ENCODE measurements at places on chromosomes 1 and 21.
A peak's percentile ranks its signal among the peaks of the same experiment; 100 is the strongest.

GRCh38 chr1:3249631-3250501, 180.9 kb downstream of the PRDM16 start:
- DNase-seq: no peak

- no peak for DNase-seq
Measured at GRCh38 chr1:9357958-9358357, 65.3 kb downstream of the SPSB1 start.

- peak; percentile 48 for DNase-seq
Measured at GRCh38 chr1:17661546-17662157, 93.5 kb upstream of the ACTL8 start.

DNA sequence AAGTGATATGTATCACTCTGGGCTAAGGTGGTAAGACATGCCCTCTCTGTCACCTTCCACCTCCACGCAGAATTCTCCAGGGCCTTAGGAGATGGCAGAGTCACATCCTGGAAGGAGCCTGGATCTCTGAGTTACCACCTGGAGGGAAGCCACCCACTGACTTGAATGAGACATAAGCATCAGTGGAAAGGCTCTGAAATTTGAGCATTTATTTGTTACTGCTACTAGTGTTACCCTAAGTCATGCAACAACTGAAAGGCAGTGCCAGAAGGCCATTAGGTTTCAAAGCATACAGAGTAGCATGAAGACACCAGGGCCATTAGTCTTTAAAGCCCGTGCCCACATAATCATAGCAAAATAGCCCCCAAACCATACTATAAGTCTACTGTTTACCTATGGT, 230.3 kb upstream of the IRF2BP2 start:
- no peak for DNase-seq

GRCh38 chr1:155131856-155132255, 3.8 kb upstream of the SLC50A1 start:
- DNase-seq: no peak

DNA sequence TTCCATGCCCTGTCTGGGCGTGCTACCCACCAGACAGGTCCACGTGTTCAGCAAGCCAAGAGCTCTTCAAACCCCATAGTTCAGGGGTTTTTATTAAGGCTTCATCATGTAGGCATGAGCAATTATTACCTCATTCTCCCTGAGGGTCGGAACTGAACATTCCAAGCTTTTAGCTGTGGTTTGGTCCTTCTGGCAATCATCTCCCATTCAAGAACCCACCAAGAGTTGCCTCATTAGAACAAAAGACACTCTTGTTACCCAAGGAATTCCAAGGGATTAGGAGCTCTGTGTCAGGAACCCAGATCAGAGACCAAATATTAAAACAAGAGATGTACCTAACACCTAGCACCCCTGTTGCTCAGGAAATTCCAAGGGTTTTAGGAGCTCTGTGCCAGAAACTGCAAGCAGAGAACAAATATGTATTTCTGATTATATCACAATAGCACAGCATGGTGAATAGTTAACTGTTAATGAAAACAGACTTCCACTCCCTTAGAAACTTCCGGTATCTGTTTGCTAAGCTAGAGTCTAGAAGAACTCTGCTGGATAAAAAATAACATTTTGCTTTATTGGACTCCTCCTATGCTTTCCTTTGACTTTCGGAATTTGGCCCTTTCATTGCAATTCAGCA, 201.2 kb upstream of the L1TD1 start:
- peak; percentile 33 for DNase-seq

DNA sequence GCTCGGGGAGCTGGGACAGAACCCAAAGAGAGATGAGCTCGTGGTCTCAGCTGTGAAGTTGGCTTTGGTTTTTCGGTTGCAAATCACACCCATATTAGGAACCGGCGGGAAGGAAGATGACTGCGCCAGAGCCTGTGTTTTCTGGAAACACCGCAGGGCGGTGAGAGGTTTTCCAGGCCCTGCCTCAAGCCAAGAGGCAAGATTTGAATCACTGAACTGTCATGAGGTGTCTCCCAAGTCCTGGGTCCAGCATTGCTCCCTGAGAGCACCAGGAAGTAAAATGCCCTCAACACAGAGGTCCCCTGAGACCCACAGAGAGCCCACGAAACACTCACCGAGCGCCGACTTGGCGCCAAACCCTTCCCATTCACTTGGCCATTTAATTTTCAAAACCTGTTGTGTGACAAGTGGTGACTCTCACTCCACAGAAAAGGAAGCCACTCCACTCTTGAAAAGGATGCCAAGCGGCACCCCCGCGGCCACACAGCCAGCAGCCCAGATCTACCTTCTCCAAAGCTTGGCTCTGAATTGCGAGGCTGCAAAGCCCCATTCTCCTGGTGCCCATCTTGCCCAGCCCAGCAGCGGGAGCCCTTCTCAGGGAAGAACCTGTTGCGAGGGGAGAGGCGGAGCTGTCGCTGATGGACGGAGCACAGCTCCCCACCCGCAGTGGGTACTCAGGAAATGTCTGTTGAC, 99.0 kb upstream of the RUNX3 start:
- peak; percentile 14 for DNase-seq

GRCh38 chr1:54403405-54403804, 2.8 kb downstream of the SSBP3 start:
- DNase-seq: no peak

- no peak for DNase-seq
Measured at GRCh38 chr1:6207921-6208320, 2.0 kb downstream of the RNF207 start.

DNA sequence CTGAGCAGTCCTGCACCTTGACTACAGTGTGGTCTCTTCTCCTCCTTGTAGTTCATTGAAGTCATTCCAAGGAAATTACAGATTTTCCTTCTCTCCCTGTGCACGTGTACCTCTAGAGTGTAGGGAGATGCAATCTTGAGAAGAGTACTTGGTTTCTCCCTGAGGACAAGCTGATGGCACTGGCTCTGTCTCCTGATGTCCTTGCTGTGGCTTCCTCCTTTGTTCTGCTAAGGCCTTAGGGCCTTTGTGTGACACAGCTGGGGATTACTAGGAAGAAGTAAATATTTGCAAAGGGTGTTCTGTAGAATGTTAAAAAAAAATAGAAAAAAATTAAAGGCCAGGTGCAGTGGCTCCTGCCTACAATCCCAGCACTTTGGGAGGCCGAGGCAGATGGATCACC, 66.2 kb upstream of the APOBEC4 start:
- no peak for DNase-seq

GRCh38 chr1:151327903-151328674, 873 bp upstream of the PI4KB start:
- no peak for DNase-seq

DNA sequence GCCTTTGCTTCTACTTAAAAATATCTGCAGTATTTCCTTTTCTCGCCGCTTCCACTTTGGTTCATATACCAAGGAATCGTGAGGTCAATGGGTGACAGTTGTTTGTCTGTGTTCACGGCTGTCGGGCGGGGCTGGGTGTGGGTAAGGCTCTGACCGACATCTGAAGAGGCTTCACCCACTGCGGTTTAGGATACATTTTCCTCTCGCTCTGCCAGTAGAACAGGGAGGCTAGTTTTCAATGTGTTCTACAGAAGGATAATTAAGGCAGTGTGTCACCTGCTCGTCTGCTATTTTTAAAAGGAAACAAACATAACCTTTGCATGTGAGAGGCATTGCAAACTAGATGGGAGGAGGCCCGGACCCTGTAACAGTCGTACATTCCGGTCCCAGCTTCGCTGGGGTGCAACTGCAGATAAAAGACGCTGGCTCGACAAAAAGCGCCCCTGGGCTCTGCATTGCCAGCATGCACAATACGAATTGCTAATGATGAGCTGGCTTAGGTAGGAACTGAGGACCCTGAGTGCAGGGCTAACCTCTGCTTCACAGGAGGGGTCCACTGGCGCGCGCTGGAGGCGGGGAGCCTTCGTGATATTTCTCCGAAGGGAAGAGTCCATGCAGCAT, 8.5 kb upstream of the ERG start:
- DNase-seq: no peak

GRCh38 chr1:23506376-23507107, 22.6 kb upstream of the ASAP3 start:
- DNase-seq: no peak

GRCh38 chr1:17663646-17664045, 91.5 kb upstream of the ACTL8 start:
- no peak for DNase-seq

DNA sequence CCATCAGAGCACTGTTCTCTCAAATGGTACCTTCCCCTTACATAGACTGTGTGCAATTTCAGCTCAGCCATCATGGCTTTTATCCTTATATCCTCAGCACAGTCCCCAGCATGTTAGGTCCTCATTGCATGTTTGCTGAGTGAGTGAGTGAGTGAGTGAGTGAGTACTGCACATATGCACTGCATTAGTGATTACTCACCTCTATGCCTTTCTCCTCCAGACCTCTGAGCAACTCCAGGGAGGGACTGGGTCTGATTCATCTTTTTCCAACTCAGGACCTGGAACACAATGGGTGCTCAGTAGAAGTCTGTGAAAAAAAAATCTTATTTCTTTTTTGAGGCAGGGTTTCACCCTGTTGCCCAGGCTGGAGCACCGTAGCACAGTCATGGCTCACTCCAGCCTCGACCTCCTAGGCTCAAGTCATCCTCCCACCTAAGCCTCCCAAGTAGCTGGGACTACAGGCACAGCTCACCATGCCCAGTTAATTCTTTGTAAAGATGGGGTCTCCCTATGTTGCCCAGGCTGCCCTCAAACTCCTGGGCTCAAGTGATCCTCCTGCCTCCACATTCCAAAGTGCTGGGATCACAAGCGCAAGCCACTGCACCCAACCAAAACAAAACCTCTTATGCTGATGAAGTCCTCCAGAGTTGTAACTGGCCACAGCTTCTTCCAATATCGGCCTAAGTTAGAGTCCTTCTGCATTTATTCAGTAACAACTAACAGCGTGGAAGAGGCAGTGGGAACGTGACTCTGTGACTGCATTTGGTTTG, 23.7 kb downstream of the RNU5D-1 start:
- DNase-seq: peak; percentile 93

DNA sequence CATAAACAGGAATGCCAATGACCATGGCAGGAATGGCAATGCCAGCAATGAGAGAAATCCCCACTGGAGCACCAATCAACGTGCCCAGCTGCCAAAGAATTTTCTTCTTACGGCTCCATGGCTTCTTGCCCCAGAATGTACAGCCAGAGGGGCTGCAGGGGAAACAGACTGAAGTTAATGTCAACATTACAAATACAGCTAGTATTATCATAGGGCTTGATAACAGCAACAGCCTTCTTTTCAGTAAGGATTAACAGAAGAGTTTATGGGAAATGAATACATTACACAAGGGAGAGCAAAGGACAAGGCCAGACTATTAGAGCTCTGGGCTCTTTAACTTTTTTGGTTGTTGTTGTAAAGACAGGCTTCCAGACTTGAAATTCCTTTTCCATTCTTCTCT, 18.2 kb downstream of the RNF19B start:
- no peak for DNase-seq

DNA sequence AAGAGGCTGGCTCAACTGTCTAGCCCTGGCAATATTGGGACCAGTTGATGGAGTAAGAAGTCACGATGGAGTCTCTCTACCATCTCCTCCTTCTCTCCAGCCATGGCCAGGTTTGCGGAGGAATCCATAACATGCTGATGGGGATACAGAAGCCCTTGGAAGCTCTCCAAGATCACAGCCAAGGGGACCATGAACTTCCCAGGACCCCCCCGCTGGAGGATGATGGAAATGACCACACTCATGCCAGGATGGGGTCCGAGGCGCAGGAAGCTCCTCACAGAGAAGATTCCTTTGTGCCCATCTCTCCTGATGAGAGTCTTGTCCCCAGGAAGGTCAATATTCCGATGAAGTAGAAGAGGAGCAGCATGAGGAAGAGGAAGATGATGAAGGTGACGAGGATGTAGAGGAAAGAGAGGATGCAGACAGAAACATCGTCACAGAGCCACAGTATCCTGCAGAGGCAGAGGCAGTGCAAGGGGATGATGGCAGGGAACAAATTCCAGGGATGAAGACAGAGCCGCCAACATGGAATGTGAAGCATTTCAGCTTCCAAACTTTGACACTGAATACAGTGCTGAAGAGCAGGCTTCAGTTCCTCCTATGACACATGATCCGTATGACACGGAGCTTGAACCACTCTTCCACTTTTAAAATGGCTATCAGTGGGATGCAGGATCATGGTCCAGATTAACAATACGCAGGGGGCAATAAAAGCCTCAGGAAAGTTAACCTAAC, 57.9 kb upstream of the EDN2 start:
- peak; percentile 20 for DNase-seq

DNA sequence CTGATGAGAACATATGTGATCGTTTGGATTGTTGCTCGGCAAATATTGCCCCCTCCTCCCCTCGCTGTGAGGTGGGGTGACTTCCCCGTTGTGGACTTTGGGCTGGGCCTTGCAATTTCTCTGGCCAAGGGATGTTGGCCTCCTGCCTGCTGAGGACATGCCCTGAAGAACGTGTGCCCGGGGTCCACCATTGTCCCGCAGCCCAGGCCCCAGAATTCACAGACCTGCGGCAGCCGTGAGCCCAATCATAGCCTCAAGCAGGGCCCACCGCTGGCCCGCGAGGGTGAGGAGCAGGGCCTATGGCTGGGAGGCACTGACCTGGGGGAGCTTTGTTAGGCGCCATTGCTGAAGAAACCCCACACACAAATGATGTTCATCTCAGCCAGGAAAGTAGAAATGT, 58.3 kb upstream of the ACTRT2 start:
- no peak for DNase-seq

DNA sequence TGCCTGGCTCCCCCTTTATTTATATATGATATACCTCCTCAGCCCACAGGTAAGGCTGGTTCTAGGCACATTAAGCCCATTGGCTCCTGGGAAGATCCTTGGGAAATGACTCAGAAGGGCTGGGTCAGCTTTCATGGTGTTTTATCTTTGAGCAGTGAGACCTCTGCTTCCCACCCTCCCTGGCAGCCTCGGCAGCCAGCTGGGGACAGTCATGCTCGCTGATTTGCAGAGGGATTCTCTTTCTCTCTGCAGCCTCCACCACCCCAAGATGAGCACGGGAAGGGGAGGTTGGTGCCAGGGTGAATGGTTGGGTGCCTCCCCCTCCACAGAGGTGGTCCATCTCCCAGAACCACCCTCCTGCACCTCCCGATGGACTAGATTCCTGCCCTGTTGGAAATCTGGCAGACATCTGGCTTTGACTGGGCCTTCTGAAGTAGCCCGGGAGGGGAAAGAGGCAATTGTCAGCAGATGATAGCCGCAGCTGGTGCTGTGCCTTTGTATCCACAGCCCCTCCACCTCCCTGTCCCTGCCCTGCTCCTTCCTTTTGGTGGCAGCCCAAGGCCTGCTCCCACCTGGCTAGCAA, 24.6 kb downstream of the IER5 start:
- peak; percentile 39 for DNase-seq

- no peak for DNase-seq
Measured at GRCh38 chr1:222643606-222643937, 25.7 kb downstream of the MIA3 start.

GRCh38 chr1:173570370-173571007, 32.4 kb downstream of the SLC9C2 start:
- no peak for DNase-seq

DNA sequence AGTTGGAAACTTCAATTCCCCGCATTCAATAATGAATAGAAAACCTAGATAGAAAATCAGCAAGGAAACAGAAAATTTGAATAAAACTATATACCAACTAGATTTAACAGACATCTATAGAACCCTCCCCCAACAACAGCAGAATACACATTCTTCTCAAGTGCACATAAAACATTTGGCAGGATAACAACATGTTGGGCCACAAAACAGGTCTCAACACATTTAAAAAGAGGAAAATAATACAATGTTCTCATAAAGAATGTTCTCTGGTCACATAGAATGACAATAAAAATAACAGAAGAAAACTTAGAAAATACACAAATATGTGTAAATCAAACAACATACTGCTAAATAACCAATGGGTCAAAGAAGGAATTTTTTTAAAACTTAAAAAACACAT, 24.9 kb downstream of the ITGB3BP start:
- DNase-seq: no peak
